ENCODE measurements at places on chromosomes 1 and 21. TPM values are rescaled to one million over a fixed set of nuclear protein-coding genes. Genes with fewer than 3 reads are reported as not detected.

TAS1R1 gene
- polyA plus RNA-seq = not detected

PIP5K1A gene
- polyA plus RNA-seq = 4.0 TPM

CALML6 gene
- 0.15 TPM for polyA plus RNA-seq

PHTF1 gene
- 5.2 TPM for polyA plus RNA-seq

CYP4X1 gene
- 2.6 TPM for polyA plus RNA-seq

DDR2 gene
- 1.2 TPM for polyA plus RNA-seq

LINGO4 gene
- polyA plus RNA-seq = 0.09 TPM
